HS-27A (cell line): ENCODE measurements at places on chromosomes 7 and 10.

DNA sequence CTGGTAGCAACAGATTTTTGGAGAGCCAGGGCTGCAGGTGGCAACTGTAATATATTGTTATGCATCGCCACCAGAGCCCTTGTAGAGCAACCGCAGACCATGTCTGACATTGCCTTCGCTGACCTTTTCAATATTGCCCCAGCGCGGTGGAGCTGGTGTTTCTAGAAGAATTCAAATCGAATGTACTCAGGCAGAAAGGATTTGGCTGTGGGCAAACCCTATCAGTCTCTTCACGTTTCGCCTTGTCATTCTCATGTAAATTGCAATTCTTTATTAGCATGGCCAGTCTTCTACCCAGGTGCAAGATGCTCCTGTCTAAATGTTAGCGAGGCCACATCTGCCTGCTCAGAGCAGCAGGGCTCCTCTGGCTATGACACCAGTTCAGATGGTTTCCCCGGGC lies 490.2 kb upstream of the AUTS2 start:
- DNase-seq, result no peak

GRCh38 chr10:14191871-14192270 lies 138.9 kb downstream of the FRMD4A start:
- no peak for DNase-seq

DNA sequence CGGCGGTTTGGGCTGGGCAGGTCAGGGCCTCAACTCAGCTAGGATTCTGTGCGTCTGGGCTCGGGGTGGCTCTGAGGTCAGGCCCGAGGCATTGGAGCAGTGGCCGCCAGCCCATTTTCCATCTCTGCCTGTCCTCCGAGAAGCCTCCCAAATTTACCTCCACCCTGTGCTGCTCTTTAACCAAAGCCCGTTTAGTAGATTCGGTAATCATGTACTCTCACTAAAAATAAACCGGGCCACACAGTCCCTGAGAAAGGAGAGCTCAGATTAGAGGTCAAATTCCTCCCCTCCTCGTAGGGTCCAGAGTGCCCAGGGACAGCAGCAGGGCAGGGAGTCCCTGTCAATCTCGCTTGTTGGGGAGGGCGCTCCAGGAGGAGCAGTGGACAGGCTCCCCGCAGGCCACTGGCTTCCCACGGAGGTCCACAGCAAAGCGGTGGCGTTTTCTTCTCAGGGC lies 88.7 kb upstream of the CHST15 start:
- no peak for DNase-seq

GRCh38 chr7:101556453-101556968 lies 72.6 kb downstream of the MYL10 start:
- no peak for DNase-seq

- DNase-seq, result no peak
These were observed 845 bp downstream of the CCDC172 start for GRCh38 chr10:116324951-116325635.

DNA sequence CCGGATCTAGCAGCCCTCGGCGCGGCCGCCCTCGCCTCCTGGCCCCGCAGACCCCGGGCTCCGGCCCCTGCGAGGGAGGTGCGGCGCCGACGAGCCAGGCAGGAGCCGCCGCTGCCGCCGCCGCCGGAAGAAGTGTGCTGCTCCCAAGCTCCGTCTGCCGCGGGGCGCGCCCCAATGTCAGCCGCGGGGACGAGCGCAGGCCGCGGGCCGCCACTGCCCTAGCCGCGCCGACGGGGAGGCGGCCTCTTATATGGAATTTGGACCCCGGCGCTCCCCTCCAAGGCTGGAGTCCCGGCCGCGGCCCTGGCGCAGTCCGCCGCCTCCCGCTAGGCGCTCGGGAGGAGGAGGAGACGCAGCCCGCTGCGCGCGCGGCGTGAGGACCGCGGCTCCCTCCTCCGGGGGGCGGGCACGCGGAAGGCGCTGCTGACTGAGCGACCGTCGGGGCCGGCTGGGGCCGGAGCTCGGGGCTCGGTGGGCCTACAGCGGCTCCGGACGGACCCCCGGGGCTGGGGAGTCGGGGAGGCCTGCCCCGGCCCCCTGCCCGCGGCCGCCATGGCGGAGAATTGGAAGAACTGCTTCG lies at the start of gene TRIM8:
Gene TRIM8, plus strand, starts transcription at position 414 of the 580 bp plus-strand sequence. Its CDS starts 139 bp downstream, at position 553.
- no peak for DNase-seq
